Activated T-cell treated with anti-CD3 and anti-CD28 coated beads, Interleukin-2, amount 50 U/mL, for 72 hours (primary cell): ENCODE measurements at places on chromosomes 16 and 17. TPM values are rescaled to one million over a fixed set of nuclear protein-coding genes. Genes with fewer than 3 reads are reported as not detected.

The CHD9NB gene
- total RNA-seq: 0.19 TPM

The KRTAP4-9 gene
- not detected for total RNA-seq

The MYO15B gene
- 121 TPM for total RNA-seq

The KCNG4 gene
- not detected for total RNA-seq

The OGFOD3 gene
- 17.7 TPM for total RNA-seq

GRCh38 chr17:337866-338265, 14.7 kb downstream of the RPH3AL start:
- DNase-seq: no peak

- DNase-seq: no peak
Measured at GRCh38 chr16:79466111-79466510, 134.4 kb downstream of the MAF start.

DNA sequence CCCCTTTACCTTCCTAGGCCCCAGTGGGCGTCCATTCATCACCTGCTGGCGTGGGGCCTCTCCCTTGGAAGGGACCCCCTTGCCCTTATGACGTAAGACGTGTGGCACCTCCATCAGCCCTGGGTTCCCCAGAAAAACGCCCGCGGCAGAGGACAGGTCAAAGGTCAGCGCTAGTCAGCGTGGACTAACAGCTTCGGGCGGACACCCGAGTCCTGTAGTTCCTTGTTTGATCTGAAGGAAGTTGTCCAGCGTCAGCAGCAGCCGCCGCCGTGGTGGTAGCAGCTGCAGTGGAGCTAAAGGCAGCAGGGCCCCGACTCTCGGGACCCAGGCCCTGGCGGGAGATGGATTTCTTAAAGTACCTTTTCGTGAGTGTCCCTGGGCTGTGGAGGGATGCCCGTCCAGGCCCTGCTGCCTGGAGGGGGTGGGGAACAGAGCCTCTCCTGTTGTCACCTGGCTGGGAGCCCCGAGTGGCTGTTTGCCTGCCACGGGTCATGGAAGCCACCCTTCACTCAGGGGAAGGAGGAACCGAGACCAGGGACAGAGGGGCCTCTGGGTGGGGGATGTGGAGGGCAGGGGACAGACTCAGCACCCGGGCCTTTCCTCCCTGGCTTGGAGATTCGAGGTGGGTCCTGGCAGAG, 123.6 kb downstream of the OR1D5 start:
- DNase-seq: no peak

DNA sequence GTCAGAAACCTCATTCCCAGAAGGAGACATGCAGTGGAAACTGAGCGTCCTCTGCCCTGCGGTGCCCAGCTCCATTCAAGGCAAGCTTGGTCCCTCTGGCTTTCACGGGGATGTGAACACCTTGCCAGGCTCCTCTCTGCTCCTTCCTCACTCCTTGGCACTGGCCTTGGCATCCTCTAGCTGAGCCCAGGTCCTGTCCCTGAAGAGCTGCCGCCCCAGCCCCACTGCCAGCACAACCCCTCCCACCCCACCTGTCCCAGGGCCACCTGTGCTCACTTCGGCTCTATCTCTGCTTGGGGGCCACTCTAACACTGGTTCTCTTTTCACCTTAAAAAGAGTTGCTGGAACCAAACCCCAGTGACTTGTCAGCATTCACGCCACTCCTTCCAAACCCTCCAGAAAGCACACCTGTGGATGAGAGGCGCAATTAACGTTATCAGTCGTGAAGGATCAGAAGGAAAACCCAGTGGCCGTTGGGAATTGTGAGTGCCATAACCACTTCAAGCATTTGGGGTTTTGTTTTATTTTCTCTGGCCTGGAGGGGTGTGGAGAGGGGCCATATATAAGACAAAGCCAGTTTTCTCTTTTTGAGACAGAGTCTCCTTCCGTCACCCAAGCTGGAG, 103.7 kb downstream of the AXIN2 start:
- no peak for DNase-seq

- no peak for DNase-seq
Measured at GRCh38 chr17:58412961-58413586, 4.3 kb downstream of the RNF43 start.

- no peak for DNase-seq
Measured at GRCh38 chr17:61306003-61306402, 93.6 kb upstream of the TBX2 start.

- DNase-seq: no peak
Measured at GRCh38 chr17:34351096-34351495, 5.2 kb upstream of the CCL13 start.

GRCh38 chr16:78993346-78993745, 607.2 kb downstream of the MAF start:
- DNase-seq: no peak

- no peak for DNase-seq
Measured at GRCh38 chr17:58320570-58321323, 7.8 kb downstream of the TSPOAP1 start.

GRCh38 chr17:67013891-67014290, 30.5 kb upstream of the CACNG1 start:
- no peak for DNase-seq
